Motor neuron (in vitro differentiated cells): ENCODE measurements at places on chromosomes 3 and 15.

DNA sequence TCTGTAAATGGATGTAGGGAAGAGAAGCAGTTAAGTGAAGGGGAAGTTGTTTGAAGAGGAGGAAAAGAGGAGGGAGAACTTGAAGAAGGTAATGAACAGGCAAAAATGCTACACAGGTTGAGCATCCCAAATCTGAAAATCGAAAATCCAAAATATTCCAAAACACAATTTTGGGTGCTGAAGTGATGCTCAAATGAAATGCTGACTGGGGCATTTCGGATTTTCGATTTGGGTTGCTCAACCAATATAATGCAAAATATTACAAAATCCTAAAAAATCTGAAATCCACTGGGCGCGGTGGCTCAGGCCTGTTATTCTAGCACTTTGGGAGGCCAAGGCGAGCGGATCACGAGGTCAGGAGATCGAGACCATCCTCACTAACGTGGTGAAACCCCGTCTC is 61.9 kb upstream of the CDAN1 start:
- ATAC-seq = no peak

GRCh38 chr3:126478581-126479310 is 3.1 kb upstream of the ZXDC start:
- ATAC-seq = no peak

GRCh38 chr15:28888900-28889299 is 3.1 kb downstream of the APBA2 start:
- no peak for ATAC-seq

DNA sequence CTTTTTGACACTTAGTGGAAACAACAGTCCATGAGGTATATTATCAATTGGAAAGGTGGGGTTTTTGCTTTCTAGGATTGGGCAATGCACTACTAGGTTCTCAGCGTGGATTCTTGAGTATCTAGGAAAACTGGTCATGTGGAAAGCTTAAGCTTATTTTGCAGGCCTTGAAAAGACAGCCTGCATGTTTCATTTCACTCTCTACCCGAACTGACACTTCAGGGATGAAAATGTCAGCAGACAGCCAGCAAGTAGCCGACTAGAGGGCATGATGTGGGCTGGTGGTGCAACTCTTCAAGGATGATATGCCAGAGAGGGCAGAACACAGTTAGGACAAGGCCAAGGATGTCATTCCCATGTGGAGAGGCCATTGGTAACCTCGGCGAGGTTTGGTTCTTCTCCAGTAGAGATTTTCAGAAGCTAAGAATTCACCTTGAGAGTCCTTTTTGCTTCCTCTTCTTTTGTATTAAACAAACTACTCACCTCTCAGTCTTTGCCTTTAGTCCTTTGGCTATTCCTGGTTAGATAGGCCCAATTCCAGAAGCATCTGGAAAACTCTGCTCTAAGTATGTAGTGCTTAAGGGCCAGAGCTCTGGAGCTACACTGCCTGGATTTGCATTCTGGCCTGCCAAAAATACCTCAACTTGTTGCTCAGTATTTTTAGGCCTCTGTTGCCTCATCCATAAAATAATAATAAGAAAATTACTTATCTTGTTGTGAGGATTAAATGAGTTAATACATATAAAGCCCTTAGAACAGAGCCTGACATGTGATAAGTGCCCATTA is 17.9 kb downstream of the LPP start:
- no peak for ATAC-seq

GRCh38 chr3:13571264-13571663 is 22.3 kb downstream of the FBLN2 start:
- ATAC-seq = no peak

GRCh38 chr3:38003371-38003816 is 12.8 kb downstream of the VILL start:
- ATAC-seq = peak; percentile 54

- ATAC-seq = no peak
These were observed 229.8 kb downstream of the TBL1XR1 start for GRCh38 chr3:176967522-176967921.

DNA sequence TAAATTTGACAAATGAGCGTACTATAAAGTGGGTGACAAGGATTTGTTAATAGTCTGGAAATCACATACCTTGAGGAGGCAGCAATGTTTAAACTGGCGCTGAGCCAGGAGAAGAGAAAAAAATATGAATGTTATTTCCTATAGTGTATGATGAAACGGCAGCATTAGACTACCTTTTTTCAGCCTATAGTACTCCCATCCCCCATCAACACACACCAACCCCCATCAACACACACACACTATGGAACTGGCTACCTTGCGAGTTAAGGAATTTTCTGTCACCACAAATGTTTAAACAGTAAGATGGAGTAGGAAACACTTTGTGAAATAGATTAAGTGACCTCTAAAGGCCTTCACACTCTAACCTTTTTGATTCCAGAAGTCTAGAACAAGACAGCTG is 46.8 kb upstream of the ZCWPW2 start:
- no peak for ATAC-seq

GRCh38 chr3:66253790-66254620 is 33.2 kb downstream of the SLC25A26 start:
- no peak for ATAC-seq

DNA sequence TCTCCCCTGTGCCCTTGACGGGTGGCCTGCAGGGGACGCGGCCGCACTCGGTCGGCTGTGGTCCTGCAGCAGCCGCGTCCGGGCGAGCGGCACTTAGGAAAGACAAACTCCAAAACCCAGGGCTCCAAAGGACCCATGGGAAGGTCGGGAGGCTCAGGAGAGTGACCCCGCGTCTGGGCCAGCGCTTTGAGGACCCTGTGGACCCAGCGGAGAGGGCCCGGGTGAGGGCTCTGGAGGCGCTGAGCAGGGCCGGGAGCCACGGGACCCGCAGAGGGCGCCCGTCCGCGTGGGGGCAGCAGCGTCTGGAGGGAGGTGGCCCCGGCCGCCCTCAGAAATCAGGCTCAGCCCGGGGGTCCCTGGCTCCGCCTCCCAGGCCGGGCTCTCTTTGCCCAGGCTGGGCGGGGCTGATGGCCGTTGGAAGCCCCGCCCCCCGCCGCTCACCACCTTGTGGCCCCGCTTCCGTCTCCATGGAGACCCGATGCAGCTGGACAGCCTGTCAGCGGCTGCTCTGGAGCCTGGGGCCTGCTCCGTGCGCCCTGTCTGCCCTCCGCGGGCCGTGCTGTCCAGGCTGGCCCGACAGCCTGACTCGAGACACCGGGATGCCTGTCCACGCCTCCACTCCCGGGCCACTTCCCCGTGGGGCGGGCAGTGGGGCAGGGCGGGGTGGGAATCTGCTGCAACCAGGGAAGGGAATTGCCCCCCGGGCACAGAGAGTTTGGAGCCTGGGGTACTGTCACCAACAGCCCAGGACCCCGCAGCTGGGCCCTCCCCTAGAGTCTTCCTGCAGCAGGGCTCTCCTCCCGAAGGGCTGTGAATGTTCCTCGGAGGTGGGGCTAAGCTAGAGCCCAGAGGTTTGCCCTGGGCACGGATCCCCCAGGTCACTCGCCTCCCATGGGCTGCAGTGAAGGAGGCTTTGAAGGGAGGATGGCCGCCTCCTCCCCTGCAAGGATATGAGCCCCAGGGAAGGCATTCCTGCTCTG is 34.8 kb upstream of the RPL32 start:
- peak; percentile 94 for ATAC-seq

- ATAC-seq = peak; percentile 78
These were observed 62.5 kb upstream of the ANKRD28 start for GRCh38 chr3:15860014-15860934.

DNA sequence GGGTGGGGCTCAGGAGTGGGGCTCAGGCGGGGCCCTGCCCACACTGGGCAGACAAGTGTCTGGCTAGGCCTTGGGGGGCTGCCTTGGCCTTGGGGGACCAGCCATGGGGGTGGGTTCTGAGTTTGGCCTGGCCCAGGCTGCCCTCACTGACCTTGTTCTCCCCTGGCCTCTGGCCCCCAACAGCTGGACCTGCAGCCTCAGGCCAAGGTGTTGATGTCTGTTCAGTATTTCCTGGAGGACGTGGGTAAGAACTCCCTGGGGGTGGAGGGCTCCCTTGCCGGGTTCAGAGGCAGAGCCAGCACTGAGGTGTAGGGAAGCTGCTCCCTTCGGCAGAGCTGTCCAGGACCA is 20.0 kb downstream of the PRKCD start:
- ATAC-seq = no peak

DNA sequence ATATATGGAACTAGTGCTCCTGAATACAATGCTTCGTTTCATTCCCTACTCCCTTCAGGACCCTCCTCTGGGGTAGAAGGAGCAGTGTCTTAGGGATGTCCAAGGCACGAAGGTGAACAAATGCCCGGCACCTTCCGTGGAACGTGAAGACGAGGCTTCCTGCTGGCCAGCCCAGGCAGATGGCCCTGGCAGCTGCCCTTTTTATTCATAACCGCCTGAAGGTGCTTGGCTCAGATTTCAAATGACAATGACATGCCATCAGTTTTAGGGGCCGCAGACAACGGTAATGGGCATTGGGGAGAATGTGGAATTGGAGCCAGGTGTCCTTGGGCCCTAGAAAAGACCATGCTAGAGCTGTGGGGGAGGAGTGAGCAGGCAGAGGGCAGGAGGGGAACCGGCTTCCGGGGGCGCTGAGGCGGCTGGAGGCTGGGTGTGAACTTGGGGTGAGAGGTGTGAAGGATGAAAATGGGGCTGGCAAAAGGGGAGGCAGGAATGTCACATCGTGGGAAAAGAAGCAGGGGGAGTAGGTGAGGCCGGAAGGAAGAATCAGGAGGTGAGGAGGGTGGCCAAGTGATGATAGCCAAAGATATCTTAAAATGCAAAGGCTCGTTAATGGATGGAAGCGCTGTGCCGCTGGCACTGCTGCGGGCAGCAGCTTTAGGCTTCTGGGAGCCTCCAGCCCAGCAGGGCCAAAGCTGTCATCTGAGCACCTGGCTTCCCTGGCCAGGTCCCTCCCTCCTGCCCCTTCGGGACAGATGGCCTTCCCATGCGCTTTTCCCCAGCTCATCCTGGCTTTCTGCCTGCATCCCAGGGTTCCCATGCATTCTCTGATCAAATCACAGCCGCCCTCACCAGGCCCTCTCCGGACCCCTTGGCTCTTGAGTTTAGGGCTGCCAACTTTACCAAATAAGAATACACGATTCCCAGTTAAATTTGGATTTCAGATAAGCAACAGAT is 93.7 kb downstream of the TMEM266 start:
- no peak for ATAC-seq

DNA sequence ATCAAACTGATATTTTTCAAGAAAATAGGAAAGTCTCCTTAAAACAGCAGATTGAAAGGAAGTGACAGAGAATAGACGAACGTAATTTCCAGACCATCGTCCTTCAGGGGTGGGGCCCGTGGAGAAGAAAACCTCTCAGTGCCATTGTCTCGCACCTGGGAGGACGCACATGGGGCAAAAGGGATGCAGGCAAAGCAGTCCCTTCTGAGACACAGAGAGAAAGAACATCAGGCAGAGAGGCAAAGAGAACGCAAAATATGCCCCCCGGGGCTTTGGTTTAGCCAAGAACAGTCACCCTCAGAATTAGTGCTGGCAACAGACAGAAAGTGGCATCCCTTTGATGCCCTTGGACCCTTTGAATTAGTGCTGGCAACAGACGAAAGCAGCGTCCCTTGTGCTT is 37.0 kb downstream of the MUC20 start:
- ATAC-seq = no peak

DNA sequence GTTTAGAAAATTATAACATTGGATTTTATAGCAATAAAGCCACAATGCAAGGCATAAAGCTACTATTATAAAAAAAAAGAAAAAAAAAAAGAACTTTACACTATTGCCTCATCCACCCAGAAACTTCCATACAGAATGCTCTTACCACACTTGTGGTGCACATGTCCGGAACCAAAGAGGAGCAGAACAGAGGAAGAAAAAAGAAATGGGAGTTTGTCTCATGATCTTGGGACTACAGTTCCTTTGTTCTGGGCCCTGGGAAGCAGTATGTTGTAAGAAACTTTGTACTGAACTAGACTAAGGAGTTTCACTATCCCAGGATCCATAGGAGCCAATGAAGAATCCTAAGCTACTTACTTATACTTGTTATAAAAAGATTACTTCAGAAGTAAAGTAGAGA is 36.1 kb downstream of the FMN1 start:
- no peak for ATAC-seq

DNA sequence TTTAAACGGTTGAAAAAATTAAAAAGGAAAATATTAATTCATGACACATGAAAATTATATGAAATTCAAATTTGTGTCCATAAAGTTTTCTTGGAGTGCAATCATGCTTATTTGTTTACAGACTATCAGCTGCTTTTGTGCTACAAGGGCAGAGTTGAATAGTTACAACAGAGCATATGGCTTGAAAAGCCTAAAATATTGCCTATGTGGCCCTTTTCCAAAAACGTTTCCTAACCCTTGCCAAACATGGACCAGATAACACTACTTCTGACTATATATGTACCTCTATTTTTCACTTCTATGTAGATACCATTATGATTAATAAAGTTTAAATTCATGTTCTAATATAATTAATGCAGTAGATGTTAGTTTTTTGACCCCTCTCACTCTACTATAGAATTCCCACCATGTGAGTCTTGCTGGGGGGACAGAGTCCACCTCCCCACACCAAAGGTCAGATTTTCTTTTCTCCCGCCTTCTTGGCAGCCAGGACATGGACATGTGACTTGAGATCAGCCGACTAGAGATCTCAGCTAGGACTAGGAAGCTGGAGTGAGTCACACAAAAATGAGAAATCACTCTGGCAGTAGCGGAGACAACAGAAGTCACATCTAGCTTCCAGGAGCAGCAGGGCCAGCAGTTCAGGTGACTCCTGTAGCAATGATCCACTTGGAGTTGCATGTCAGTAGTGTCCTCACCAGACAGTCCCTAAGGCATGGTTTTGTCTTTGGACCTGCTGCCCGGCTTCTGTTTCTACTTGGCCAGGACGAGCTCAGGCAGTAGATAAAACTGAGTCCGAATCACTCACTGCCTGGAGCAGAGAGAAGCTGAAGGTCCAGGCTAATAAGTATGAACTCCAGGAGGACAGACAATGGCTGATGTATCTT is 22.4 kb downstream of the CIAO2A start:
- ATAC-seq = peak; percentile 83

DNA sequence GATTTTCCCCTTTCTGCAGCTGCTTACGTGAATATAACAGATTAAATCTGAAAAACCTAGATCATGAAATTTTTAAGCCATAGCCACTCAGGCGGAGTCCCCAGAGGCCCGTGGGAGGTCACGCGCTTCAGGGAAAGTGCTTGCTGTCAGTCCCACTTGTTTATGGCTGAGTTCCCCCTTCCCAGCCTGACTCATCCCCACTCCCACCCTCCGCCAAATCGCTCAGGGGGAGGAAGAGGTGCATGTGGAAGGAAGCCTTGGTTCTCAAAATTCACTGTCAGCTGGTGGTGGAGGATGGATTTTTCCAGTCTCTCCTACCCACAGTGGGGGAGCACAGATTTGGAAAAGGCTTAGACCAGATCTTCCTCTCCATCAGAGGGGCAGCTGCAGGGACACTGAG is 67.4 kb downstream of the CORO2B start:
- ATAC-seq = no peak

GRCh38 chr15:90031231-90031791 is 30.2 kb downstream of the ZNF710 start:
- no peak for ATAC-seq

GRCh38 chr3:124764746-124765145 is 34.5 kb downstream of the UMPS start:
- ATAC-seq = no peak

- no peak for ATAC-seq
These were observed 261.8 kb upstream of the GOLGA6L4 start for GRCh38 chr15:83973816-83974215.

- ATAC-seq = peak; percentile 21
These were observed 793.0 kb downstream of the MCTP2 start for GRCh38 chr15:95024351-95024750.

GRCh38 chr15:28943146-28943545 is 57.4 kb downstream of the APBA2 start:
- no peak for ATAC-seq

- ATAC-seq = peak; percentile 42
These were observed 25.8 kb upstream of the PIAS1 start for GRCh38 chr15:68028137-68028887.
